HT-29 (cell line): ENCODE measurements at places on chromosomes 5 and 9. TPM values are rescaled to one million over a fixed set of nuclear protein-coding genes. Genes with fewer than 3 reads are reported as not detected.

The KCNN2 gene
- total RNA-seq = not detected in 2 replicates

- no peak for DNase-seq
These were observed 89.6 kb upstream of the BNC2 start for GRCh38 chr9:16960084-16960483.

DNA sequence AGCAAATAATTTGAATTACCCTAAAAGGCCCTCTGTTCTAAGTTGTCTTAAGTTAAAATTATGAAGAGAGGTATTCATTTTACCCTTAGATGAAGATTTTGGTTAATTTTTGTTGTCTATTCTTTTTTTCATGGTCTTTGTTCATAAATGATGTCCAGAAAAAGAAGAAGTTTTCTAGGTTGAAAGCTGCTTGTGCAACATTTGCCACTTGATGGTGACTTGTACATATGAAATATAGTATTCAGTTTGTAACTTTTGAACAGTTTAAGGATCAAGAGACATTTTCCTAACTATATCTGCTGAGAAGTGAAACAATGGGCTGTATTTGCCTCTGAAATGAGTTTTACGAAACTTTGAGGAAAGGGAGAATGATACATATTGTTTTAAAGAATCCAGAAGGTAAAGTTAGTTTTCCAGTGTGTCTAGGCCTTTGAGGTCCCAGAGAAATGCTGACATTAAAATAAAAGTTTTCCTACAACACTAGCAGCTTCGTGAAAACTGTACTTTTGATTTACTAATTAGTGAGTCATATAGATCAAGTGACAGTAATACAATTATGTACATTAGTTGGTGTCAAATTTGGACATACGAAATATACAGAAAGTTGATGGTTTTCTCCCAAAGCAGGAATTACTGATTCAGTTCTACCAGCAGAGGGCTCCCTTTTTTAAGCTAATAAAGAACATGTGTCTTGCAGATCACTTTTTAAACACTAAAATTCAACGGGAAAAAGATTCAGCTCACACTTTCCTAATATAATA, 70.5 kb downstream of the PIK3R1 start:
- peak; percentile 77 for DNase-seq

The SLCO4C1 gene
- total RNA-seq = not detected in 2 replicates

GRCh38 chr5:133801955-133802751, 166.3 kb downstream of the C5orf15 start:
- DNase-seq = no peak

DNA sequence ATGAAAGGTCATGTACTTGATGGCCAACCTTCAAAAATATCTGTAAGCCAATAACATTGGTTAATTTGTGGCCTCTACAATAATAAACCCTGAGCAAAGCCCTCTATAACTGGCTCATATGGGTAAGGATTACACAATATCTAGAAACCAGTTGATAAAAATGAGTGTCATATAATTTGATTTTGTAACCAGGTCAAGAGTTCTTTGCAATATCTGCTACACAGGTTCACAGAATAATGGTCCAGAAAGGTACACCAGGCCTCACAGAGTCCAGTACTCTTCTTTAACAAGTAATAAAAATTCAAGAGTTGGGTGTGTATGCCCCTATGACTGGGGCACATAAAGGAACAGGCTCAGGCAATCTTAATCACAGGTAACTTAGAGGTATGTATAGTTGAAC, 95.3 kb downstream of the AUH start:
- DNase-seq = no peak

The LEAP2 gene
- total RNA-seq = 0.64 and 1.5 TPM in 2 replicates

DNA sequence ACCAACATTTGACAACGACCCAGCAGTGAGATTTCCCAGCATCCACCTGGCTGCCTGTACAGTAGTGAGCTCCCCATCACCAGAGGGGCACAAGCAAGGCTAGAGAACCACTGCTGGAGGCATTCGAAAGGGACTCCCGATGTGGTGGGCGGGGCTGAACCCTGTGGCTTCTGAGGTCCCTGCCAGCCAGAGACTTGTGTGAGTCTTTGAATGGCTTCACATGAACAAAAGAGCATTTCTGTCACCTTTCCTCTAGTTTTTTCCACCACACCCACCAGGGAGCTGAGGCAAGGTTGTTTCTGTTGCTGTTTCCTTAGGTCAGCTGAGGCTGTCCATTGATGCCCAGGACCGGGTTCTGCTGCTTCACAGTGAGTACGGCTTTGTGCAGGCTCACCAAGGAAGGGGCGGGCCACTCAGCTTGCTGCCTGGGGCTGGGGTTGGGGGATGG, 15.7 kb downstream of the RGS3 start:
- DNase-seq = no peak

The C5orf34 gene
- 2.5 and 3.8 TPM in 2 replicates for total RNA-seq

The FXN gene
- 2.9 and 10.1 TPM in 2 replicates for total RNA-seq

- DNase-seq = no peak
These were observed 22.3 kb downstream of the TTF1 start for GRCh38 chr9:132384376-132384775.

- no peak for DNase-seq
These were observed 84.1 kb upstream of the IRX1 start for GRCh38 chr5:3511519-3511918.

The GPR151 gene
- not detected in 2 replicates for total RNA-seq

The SLC34A1 gene
- not detected in 2 replicates for total RNA-seq

DNA sequence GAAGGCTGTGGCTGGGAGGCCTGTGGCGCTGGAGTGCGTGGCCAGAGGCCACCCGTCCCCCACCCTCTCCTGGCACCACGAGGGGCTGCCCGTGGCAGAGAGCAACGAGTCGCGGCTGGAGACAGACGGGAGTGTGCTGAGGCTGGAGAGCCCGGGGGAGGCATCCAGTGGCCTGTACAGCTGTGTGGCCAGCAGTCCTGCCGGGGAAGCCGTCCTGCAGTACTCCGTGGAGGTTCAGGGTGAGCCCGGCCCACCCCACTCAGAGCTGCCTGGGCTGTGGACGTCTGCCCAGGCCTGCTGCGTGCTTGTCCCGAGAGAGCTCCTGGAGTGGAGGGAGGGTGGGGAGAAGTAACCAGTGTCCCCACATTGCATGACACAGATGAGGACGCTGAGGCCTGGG, 89.2 kb downstream of the HMCN2 start:
- no peak for DNase-seq

- no peak for DNase-seq
These were observed 72.7 kb upstream of the ORM1 start for GRCh38 chr9:114250235-114250568.

- DNase-seq = no peak
These were observed 249.5 kb downstream of the TMEM167A start for GRCh38 chr5:82827651-82828050.

The IL5 gene
- total RNA-seq = not detected in 2 replicates

- DNase-seq = no peak
These were observed 243.7 kb downstream of the MPDZ start for GRCh38 chr9:13035822-13036221.

The SHOC1 gene
- not detected in 2 replicates for total RNA-seq

The IFNK gene
- total RNA-seq = not detected in 2 replicates

- DNase-seq = no peak
These were observed 690.4 kb downstream of the SLCO4C1 start for GRCh38 chr5:101605700-101606099.

DNA sequence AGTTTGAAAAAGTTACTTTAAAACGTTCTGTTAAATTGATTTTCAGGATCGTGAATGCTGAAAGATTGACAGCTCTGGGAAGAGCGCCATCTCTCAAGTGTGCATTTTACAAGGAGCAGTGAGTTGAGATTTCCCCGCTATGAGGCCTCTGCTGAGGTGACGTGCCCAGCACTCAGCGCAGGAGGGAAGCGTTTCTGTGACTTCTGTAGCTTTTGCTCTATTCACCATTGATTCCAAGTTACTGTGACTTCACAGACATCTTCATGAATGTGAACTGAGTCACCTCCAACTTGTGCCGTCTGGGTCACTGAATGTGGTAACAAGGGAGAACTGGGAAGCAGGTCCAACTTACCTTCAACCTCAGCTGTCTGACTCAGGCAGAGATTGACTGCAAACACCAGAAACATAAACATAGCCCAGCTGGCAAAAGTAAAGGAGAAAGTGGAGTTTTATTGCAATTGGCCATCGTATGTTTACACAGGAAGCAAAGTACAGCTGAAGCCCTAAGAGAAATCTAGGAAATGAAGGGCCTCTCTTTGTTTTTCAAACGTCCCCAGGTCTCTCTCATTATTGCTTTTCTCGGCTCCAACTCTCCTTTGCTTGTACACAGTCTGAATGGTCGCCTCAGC, 428.8 kb upstream of the CLINT1 start:
- DNase-seq = no peak

DNA sequence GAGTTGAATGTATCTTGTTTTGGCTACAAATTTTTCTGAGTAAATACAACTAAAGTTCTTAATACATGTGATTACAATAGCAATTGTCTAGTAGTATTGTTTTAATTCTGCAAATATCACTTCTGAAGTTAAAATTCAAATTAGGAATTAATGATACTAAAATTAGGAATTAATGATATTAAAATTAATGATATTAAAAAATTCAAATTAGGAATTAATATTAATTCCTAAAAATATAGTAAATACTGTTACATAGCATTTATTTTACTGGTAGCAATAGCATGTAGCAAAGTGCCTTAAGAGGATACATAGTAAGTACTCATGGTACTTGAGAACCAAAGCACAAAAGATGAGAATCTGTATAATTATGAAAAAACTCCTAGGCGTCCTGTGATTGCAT, 136.2 kb downstream of the DMXL1 start:
- no peak for DNase-seq

The SLC24A2 gene
- total RNA-seq = not detected in 2 replicates

- DNase-seq = no peak
These were observed 133.9 kb downstream of the PBX3 start for GRCh38 chr9:125881042-125881441.

DNA sequence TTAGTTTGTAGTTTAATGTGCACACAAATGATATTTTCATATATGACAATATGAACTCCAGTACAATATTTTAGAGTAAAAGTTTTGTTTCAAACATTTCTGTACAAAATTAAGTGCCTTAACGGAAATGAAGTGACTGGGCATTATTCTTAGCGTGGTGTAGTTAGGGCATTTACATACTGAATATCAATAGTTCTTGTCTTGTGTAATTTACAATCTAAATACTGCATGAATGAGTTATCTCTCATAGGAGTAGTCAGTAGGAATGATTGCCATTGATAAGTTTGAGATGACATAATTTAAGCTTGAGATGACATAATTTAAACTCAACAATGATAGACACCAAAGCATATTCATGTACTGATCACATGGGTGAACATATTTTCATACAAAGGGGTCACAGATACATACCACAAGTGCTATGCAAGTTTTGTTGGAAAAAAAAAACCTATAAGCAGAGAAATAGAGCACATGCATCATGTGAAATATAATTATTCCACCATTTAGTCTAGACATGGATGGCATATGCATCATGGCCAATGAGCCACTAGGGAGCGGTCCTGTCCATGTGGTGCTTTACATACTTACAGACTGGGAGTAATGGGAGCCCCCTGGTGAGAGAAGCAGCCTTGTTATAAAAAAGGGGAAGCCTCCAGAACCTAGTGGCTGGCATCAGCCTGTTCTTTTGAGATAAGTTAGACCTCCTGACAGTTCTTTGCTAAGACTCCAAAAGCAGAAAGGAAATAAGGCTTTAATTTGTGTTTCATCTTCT, 1523.9 kb downstream of the MAT2B start:
- DNase-seq = peak; percentile 36

The DIRAS2 gene
- not detected in 2 replicates for total RNA-seq

- DNase-seq = no peak
These were observed 512.6 kb downstream of the ISL1 start for GRCh38 chr5:51895834-51896233.

The ZMAT2 gene
- 26.8 and 29.3 TPM in 2 replicates for total RNA-seq

The OGN gene
- total RNA-seq = not detected in 2 replicates

- DNase-seq = no peak
These were observed 11.5 kb upstream of the SLC31A2 start for GRCh38 chr9:113139225-113139829.

GRCh38 chr5:79168031-79168430, 56.4 kb downstream of the BHMT start:
- DNase-seq = no peak

GRCh38 chr5:32536246-32536645, 49.1 kb upstream of the SUB1 start:
- no peak for DNase-seq

The FCN2 gene
- not detected in 2 replicates for total RNA-seq

The DNAH5 gene
- total RNA-seq = 0.73 and 1.1 TPM in 2 replicates

DNA sequence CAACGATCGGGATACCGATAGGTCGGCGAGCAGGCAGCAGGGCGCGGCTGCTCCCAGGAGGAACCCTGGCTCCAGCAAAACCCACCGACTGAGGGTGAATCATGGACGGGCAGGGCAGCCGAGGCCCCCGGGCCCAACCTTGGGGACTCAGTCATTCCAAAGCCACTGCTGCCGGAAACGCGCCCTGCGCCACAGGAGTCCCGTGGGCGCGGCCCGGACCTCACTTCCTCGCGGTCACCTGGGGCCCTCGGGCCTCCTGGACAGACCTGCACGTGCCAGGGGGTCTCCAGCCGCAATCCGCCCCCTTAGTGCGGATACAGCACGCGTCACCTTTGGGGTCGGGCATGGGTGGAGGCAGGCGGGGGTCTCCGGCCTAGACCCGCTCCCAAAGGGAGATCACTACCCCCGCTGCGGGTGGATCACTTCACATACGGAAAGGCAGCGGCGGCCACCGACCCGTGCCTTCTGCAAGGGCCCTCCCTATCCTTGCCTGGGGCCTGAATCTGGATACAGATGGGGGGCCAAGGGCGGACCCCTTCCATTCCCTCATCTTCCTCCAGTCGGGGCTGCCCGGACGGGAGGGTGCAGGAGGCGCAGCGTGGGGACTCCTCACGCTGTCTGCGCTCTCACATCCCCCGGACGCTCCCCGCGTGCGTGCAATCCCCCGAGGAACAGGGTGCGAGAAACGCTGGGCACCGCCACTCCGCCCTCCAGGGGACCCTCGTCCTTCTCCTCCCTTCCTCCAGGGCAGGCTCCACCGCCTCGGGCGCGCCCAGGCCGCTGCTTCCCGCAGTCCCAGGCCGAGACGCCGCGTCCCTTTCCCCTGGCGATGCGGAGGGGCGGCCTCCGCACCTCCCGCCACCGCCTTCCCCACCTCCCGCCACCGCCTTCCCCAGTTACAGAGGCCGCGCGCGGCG, 586 bp downstream of the TXN start:
- DNase-seq = peak; percentile 59

DNA sequence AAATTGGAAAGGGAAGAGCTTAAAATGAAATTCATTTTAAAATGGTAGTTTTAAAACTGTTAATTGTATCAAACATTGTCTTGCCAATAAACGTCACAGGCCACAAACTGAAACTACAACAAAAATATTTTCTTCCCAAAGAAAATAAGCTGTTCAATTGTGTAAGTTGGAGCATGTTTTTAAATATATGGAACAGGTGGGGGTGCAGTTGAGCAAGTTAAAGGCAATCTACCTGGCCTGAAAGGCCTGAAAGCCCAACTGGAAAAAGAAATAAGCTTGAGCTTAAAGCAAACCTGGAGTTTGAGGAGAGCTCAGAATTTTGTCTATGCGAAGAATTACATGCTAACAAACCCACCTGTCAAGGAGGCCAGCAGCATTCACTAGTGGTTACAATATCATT, 439.5 kb downstream of the ACTL7B start:
- DNase-seq = peak; percentile 38

The LVRN gene
- not detected in 2 replicates for total RNA-seq

The TMEFF1 gene
- not detected in 2 replicates for total RNA-seq

GRCh38 chr9:70795841-70796240, 325.6 kb downstream of the TRPM3 start:
- no peak for DNase-seq
